ENCODE measurements at places on chromosomes 5 and 9.
A peak's percentile ranks its signal among the peaks of the same experiment; 100 is the strongest.

- DNase-seq, result no peak
Measured at GRCh38 chr9:97627624-97628023, 5.5 kb downstream of the TSTD2 start.

GRCh38 chr5:14059810-14060209 lies 83.3 kb upstream of the TRIO start:
- DNase-seq, result no peak

- no peak for DNase-seq
Measured at GRCh38 chr5:135264451-135265440, 134.3 kb downstream of the MACROH2A1 start.

DNA sequence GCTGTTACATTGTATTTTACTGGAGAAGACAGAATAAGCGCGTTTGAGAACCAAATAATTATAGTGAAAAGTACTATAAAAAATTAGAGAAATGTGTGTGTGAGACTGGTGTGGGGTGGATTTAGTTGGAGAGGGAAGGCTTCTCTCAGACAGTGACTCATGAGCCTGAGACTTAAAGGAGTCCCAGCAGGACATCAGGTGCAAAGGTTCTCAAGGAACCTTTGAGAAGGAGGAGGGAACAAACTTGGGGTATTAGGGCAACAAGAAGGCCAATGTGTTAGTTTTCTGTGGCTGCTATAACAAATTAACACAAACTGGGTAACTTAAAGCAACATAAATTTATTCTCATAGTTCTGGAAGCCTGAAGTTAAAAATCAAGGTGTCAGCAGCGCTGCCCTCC lies 4.9 kb downstream of the DDX4 start:
- no peak for DNase-seq

DNA sequence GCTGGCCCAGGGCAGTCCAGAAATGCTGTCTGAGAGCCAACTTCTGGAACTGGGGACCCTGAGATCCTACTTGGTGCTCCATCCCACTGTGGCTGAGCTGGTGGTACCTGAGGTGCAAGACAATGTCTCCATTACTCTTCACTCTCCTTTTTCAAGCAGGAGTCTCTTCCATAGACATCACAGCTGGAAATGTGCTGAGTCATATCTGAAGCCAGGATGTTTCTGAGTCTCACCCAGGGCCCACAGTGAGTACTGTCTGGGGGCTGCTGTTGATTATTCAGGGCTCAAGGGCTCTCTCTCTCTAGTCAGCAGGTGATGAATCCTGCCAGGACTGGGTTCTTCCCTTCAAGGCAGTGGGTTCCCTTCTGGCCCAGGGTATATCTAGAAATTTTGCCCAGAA lies 145.2 kb upstream of the TAS2R1 start:
- DNase-seq, result no peak

GRCh38 chr9:74035786-74036185 lies 461.3 kb upstream of the RORB start:
- no peak for DNase-seq

DNA sequence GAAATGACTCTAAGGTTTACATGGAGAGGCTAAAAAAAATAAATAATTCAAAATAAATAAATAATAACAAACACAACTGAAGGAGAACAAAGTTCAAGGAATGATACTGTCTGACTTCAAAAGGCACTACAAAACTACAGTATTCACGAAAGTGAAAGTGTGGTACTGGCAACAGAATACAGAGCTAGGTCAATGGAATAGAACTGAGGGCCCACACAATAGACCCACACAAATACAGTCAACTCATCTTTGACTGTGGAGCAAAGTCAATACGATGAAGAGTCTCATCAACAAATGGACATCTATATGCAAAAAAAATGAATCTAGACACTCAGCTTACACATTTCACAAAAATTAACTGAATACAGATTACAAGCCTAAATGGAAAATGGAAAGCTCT lies 75.3 kb downstream of the FBXW11 start:
- no peak for DNase-seq

- DNase-seq, result peak; percentile 58
Measured at GRCh38 chr9:89408628-89409101, 89.2 kb downstream of the SEMA4D start.

DNA sequence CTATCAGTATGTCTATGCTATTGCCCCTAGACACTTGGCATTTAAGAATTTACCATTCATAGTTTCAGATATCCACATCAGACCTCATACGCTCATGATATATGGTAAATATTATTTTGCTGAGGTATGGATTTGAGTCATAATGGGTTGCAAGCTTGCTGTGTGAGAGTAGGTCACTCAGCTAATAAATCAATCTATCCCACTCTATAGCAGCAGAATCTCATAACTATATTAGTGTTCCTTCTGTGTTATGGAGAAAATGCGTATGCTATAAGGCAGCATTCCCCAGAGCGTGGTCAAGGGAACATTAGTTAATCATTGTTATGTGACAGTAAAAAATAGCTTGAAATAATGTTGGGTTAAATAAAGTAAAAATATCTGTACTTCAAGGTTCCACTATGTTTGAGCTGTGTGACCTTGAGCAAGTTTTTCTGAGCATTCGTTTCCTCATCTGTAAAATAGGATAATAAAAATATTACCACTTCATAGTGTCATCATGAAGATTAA lies 7.7 kb downstream of the TRIM32 start:
- DNase-seq, result no peak

GRCh38 chr5:37424441-37424840 lies 45.3 kb downstream of the WDR70 start:
- no peak for DNase-seq

DNA sequence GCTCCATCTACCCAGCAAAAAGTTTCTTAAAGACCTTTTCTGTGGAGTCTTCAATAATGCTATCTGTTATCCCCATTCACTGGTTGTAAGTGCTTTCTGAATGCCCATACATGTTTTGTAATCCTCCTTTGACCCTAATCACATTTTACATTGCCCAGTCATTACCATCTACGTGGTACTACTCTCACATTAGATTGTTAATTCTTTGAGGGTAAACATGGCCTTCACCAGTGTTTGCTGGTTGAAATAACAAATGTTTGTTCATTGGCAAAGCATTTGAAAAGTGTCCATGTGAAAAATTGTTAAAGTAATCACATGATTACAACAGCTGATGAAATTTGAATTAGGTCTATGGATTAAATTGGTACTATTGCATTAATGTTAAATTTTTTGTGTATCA lies 31.8 kb downstream of the MEGF10 start:
- no peak for DNase-seq

DNA sequence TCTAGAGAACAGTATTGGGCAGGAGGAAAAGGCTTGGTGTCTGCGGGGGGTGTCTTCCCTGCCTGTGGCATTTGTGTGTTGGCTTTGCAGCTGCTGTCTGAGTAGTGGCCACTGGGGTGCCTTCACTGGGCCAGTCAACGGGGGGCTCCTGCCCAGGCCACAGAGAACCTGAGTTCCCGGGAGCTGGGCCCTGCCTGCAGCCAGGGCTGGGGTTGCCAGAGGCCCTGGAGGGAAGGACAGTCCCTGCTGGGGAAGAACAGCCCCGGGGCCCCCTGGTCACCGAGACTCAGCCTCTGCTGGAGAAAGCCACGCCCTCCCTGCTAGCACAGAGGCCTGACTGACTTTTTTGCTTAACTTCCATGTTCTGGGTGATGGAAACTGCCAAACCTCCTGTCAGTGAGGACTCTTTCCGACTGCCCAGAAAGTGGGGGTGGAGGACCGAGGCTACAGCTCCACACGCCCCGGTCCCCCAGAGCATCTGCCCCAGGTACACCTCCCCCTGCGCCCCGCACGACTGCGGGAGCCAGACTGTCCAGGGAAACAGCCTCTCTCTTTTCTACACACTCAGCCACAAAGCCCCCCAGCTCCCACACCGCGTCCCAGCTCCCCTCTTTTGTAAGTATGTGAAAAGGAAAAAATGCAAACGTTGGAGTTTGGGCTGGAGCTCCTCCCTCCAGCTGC lies 133.4 kb downstream of the DAB2IP start:
- no peak for DNase-seq

- no peak for DNase-seq
Measured at GRCh38 chr9:121021301-121021700, 28.8 kb downstream of the C5 start.

DNA sequence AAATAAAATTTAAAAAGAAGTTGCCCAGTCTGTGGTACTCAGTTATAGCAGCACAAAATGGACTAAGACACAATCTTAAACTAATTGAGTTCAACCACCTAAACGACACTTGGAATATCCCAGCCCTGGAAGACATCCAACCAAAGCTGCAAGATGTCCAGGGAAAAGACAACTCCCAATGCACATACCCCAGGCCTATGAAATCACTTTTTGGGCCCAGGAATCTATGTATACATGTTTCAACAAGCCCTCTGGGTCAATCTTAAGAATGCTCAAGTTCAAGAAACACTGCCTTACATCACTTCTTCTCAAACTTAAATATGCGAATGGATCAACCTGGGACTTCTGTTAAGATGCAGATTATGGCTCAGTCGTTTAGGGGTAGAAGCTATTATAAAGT lies 148.6 kb downstream of the ELAVL2 start:
- no peak for DNase-seq

DNA sequence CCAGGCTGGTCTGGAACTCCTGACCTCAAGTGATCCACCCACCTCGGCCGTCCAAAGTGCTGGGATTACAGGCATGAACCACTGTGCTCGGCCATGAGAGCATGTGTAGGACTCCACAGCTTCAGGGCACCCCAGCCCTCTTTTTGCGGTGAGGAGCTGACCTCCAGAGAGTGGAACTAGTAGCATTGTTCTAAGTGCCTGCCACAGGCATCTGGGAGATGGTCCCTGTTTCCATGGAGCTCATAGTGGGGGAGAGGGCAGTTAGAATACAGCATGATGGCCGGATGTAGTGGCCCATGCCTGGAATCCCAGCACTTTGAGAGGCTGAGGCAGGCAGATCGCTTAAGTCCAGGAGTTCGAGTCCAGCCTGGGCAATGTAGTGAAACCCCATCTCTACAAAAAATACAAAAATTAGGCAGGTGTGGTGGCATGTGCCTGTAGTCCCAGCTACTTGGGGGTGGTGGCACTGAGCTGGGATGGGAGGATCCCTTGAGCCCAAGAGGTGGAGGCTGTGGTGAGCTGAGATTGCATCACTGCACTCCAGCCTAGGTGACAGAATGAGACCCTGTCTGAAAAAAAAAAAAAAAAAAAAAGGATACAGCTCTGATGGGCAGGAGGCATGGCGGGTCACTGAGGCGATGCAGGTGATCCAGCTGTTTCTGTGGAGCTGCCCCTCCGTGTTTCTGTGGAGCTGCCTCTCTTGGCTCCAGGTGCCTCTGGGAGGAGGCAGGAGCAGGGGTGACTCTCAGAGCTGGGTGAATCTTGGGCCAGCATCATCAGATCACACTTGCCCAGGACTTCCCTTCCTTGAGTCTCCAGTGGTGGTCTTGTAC lies 4.2 kb downstream of the ASS1 start:
- DNase-seq, result no peak

- no peak for DNase-seq
Measured at GRCh38 chr5:82332064-82332855, 54.1 kb upstream of the RPS23 start.

DNA sequence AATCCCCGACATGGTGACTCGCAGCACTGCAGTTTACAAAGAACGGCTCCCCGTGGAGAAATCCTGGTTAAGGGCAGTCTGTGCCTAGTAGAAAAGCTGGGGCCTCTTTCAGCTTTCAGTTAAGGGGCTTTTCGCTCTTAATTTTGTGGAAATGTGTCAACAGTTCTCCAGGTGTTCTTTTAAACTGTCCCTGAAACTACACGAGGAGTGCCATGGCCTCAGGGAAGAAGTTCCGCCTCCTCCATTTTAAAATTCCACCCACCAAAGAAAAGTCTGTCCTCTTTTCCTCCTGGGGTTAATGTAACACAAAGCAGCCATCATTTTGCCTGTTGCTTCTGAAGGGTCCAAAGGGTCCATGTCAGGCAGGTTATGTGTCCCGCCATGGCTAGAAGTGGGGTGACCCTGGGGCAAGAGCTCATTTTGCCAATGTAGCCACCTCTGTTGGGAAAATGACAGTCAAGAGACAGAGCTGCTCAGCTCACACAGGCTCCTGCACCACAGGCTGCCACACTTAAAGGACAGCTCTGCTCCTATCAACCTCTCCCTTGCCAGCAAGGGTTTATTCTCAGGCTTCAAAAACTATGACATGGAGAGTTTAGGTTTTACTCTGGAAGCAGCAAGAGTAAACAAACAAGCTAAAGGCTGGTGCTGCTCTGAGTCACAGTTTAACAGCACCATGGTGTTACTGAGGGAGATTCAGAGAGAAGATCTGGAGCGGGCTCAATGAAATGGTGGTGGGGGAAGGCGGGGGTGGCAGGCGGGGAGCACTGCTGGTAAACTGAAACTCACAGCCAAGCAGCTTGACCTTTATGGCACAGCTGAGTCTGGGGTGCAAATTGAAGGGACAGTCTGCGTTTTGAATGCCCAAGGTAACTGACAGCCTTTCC lies 3.2 kb downstream of the WHRN start:
- no peak for DNase-seq

DNA sequence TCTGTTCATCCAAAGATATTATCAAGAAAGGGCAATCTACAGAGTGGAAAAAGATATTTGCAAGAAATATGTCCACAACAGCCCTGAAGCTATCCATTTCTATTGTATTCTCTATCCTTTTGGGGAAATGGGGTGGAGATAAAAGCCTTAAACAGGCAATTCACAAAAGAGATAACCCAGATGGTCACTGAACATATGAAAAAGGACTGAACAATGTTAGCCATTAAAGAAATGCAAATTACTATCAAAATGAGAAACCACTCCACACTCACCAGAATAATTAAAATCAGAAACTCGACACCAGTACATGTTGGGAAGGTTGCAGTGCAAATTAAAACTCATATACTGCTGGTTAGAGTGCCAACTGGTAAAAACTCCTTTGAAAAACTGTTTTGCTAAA lies 955.2 kb upstream of the DMAC1 start:
- no peak for DNase-seq

GRCh38 chr5:157464519-157465171 lies 4.6 kb downstream of the NIPAL4 start:
- peak; percentile 70 for DNase-seq

GRCh38 chr9:126411225-126411947 lies 84.8 kb downstream of the MVB12B start:
- peak; percentile 11 for DNase-seq

DNA sequence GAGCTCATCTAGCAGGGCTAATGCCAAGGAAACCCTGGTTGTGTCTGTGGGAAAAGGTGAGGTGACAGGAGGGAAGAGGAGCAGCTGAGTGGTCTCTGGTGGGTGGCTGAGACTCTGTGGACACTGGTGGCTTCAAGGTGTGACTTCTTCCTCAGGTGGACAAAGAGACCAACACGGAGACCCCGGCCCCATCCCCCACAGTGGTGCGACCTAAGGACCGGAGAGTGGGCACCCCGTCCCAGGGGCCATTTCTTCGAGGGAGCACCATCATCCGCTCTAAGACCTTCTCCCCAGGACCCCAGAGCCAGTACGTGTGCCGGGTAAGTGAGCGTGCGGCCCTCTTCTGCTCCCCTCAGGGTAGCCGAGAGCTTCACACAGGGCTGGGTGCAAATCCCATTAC lies 31.1 kb upstream of the RARS1 start:
- DNase-seq, result no peak

- peak; percentile 37 for DNase-seq
Measured at GRCh38 chr5:151612689-151613427, 21.7 kb upstream of the FAT2 start.

DNA sequence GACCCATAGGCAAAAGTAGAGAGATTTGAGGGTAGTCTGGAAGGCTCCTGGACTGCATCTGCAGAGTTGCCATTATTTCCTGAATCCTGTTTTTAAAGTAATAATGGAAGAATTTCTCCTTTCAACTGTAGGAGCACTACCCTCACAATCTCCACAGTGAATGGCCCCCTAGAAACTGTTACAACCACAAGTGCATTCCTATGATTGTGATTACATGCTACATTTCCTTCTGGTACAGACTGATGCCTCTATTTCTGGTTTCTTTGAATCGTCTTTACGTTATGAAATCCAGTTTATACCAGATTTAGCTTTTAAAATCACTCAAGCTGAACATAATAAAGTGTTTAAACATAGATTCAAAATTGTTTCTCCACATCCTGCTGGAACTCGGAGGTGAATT lies 49.4 kb downstream of the FRMPD1 start:
- DNase-seq, result no peak

Measured in stimulated activated naive CD4-positive, alpha-beta T cell treated with Interleukin-2 at 50 U/mL for 16 hours (primary cell).